ENCODE measurements at places on chromosomes 4 and X. TPM values are rescaled to one million over a fixed set of nuclear protein-coding genes. Genes with fewer than 3 reads are reported as not detected.
A peak's percentile ranks its signal among the peaks of the same experiment; 100 is the strongest.

Gene MAD2L1
- 51.6 TPM for polyA plus RNA-seq

GRCh38 chrX:97315939-97316338 lies 432.2 kb downstream of the RPA4 start:
- DNase-seq, result no peak

Gene EVC
- 5.5 TPM for polyA plus RNA-seq

Gene TKTL1
- polyA plus RNA-seq, result not detected

Gene MMAA
- polyA plus RNA-seq, result 3.9 TPM

GRCh38 chrX:34270434-34270833 lies 138.3 kb upstream of the FAM47A start:
- DNase-seq, result no peak

Gene ERAS
- polyA plus RNA-seq, result not detected

DNA sequence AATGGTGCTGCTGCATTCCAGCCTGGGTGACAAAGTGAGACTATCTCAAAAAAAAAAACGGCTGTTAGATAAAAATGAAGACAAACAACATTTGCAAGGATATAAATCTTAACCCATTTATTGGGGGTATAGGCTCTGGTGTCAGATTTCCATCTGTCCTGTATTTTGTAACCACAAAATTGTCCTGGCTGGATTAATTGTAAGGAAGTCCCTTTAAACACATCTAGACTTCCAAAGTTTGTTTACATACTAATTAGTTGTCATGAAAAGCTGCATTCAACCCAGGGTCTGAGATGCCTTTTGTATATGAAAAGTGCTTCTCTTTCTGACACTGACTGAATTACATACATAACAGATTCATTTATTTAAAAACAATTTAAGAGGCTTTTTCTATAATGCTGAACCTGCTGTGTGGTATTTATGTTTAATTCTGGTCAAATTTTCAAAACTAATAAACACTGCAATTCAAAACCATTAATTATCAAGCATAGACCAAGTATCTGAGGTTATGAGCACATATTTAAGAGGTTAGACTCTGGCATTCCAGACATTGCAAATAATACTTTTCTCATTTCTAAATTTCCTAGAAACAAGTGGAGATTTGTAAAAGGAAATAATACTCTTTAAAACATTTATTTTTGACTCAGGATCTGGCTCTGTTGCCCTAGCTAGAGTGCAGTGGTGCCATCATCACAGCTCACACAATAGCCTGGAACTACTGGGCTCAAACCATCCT lies 17.5 kb upstream of the UGDH start:
- no peak for DNase-seq

DNA sequence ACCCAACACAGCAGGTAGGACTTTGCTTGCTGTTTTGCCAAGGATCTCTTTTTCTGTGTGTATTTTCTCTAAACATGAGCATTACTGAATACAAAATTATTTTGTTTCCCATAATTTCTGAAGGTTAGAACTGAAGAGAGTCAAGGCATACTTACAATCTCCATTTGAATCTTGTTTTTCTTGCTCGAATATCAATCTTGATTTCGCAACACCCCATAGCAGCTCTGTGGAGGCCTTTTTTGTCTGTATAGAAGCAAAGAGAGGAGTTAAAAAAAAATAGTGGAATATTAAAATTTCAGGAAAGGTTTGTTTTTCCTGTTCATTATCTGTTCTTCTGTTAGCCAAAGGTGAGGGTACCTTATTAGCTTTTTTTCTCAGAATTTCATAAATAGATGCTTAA lies 92.9 kb downstream of the TNIP2 start:
- no peak for DNase-seq

- peak; percentile 28 for DNase-seq
These were observed 93.3 kb downstream of the YIPF7 start for GRCh38 chr4:44558031-44558605.

Gene RHOXF2
- not detected for polyA plus RNA-seq

Gene NXF2B
- polyA plus RNA-seq, result not detected

Gene BEX5
- polyA plus RNA-seq, result 1.1 TPM

GRCh38 chrX:150700107-150700506 lies 6.9 kb downstream of the MTMR1 start:
- no peak for DNase-seq

Gene STPG2
- polyA plus RNA-seq, result not detected

Gene CNKSR2
- polyA plus RNA-seq, result 0.16 TPM

DNA sequence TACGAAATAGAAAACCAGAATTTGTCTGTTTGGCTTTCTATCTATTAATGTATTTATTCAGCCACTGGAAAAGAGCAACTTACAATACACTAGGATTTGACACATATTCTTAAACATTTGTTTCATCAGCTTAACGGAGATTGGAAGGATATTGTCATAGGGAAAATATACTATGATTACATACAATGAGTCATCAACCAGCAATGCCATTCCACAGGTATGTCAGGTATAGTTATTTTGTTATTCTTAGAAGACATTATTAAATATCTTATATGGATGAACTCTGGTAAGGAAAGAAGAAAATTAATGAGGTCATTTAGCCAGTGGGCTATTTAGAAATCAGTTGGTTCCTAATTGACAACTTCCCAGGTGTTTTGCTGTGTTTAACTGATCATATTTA lies 926.6 kb downstream of the STIM2 start:
- DNase-seq, result peak; percentile 68

Gene ZNF711
- polyA plus RNA-seq, result 0.65 TPM

DNA sequence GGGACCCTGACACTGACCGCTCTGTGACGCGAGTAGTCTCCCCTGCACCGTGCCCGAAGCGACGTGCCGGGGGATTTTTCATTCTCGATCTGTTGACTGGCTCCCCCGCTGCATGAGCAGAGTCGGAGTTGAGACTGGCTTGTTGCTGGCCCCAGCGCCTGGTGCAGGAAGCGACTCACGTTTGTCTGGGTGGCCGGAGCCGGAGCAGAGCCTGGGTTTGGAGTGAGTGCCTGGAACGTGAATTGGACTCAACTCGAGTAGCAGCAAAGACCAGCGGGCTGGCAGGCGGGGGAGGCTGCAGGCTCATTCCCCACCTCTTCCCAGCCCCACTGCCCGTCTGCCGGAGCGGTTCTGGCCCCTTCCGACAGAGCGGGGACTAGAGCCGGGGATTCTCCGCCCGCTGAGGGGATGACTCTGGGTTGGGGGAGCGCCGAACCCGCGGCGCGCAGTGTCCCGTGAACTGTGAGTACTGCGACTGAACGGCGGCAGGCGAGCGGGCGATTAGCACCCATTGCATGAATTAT lies 554 bp downstream of the PCDH7 start:
- DNase-seq, result peak; percentile 64

DNA sequence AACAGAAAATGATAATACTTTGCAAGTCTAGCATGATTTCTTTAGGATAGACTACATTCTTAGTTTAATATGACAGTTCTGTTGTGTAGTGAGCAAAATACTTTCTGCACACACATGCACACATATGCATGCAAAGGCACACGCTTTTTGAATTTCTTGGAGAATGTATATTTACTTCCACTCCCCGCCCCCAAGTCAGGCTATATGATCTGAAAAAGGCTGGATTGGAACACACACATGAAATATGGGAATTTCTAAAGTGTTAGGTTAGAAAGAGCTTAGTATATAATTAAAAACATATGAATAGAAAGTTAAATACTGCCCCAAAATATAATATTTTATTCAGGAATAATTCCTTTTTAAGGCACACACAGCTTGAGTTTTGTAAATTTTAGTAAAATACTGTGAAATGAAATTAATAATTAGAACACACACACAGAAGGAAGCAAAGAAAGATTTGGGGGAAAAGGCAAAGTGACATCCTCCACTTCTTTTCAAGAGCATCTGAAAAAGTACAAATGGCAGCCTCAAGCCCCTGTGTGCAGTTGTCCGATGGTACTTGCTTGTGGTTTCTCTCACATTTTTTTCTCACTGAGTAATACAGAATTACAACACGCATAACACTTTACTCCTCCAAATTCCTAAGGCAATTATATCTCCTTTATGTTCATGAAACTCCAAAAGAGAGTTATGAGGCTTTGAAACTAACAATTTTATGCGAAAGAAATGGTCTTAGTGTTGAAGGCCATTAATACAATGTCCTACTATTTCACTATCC lies 228.9 kb upstream of the ETNPPL start:
- DNase-seq, result peak; percentile 53

Gene DMRTC1B
- not detected for polyA plus RNA-seq

Gene SHROOM2
- 3.2 TPM for polyA plus RNA-seq

- DNase-seq, result no peak
These were observed 26.9 kb downstream of the AFF1 start for GRCh38 chr4:86961605-86962295.

Gene TMPRSS11A
- not detected for polyA plus RNA-seq

DNA sequence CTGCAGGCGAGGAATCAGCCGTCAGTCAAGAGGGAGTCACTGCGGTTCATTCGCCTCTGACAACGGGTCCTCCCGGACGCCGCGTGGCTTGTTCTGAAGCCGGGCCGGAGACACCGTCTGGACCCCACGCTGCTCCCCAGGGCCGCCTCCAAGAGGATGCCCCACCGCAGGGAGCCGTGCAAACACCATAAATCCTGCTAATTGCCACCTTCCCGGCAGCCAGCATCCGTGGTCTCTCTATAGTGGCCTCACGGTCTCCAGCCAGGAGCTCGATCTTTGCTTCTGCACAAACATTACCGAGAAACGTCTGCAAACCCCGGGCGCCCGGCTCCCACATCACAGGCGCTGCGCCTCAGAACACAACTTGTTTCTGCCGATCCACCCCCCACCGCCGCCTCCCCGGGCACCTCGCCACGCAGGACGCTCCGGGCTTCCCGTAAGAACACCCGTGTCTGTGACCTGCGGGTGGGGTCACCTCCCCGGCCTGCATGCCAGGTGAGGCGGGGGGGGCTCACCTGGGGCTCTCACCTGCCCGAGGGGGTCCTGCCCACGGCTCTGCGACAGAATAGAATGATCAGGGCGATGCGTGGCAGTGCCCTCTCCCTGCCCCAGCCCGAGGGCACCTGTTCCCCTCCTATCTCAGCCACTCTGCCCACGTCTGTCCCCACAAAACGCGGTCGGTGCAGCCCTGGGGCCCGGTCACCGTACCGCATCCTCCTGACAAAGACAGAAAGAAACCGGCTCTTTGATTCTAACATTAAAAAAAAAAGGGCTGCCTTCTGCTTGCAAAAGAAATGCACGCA lies 32.4 kb upstream of the PPP2R3B start:
- no peak for DNase-seq

GRCh38 chr4:40856840-40857362 lies 107.1 kb downstream of the NSUN7 start:
- peak; percentile 5 for DNase-seq

DNA sequence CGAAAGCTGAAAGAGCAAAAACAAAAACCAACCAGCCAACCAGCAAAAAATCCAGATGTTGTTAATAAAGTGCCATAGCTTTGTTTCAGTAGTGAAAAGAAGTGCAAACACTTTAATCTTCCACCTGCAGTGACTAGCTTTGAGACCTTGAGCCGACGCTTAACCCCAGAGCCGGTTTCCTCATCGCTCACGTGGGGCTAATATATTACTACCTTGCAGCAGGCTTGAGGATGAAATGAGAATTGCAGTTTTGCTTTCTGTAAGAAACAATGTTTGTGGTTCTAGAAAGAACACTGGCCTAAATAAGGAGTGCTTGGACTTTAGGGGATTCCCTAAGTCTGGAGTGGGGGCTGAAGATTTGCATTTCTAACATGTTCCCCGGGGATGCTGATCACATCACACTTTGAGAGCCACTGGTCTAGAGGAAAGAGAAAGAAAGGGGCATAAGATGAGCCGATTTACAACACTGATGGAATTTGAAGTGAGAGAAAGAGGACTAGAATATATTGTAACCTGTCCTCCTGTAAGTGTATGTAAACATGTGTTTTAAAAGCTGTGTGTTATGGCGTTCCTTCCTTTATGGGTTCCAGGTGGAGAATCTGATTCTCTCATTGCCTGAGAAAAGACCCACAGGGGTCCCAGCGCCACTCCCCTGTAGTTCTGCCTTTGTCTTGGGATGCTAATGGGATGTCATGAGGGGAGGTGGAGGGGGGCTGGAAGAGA lies 1.4 kb downstream of the FGF2 start:
- peak; percentile 32 for DNase-seq

Gene ELOVL6
- polyA plus RNA-seq, result 31.4 TPM

DNA sequence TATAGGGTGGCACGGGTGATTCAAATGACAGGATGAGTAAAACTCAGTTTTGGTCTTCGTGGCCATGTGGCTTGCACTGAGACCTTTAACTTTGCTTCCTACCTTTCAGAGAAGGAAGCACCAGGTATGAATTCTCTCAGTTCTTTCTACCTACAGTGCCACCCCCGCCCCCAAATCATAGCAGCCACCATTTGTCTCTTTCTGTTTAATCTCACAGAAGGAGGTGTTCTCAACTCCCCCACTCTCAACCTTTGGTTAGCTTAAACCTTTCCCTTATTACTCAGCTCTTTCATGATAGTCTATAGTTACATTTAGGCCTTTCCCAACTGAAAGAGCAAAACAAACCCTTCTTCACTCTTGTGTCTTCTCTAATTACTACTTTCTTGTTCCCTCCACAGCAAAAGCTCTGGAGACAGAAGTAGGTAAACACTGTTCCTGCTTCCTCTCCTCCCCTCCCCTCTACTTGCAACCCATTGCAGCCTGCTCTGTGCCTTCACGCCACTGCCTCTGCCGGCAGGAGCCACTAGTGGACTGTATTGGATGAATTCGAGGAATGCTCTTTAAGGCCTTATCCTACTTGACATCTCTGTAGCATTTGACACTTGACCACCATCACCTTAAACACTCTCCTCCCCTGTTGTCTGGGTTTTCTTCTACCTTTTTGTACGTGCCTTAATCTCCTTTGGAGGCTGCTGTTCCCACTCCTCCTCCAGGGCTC lies 123.7 kb downstream of the AFF1 start:
- peak; percentile 47 for DNase-seq

Gene CFI
- polyA plus RNA-seq, result not detected

- DNase-seq, result no peak
These were observed 127.2 kb downstream of the FBXW7 start for GRCh38 chr4:152408514-152409327.

GRCh38 chrX:109632906-109633504 lies 8.0 kb upstream of the KCNE5 start:
- DNase-seq, result no peak

DNA sequence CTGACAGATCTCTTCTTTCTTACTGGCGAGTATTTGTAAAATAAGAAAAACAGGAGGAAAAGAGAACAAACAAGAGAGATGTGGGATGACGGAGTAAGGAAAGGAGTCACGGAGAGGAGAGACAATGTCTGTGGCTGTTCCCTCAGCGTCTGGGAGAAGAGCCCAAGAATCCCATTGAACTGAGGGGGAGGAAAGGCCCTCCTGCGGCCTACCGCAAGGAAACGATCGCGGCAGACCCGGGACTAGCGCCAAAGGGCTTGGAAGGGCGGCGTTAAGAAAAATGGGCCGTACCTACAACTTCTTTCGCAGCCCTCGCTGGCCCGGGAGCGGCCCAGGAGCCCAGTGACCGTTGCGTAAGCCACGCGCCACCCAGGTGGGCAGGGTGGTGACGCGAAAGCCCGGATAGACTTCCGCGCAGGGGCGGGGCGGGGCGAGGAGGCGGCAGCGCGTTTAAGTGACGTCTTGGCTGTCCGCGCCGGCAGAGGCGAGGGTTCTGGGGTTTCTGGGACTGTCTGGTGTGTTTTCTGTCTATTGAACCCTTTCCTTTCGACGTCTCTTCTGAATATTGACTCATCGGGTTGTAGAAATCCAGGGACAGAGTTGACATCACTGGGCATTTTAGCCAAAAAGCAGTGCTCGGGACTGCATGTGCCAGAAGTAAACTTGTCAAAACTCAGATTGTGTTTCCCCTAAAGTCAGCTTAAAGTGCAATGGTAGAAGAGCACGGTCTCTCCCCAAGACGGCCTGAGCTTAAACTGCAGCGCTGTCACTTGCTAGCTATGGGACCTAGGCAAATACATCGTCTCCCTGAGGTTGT lies at the start of gene SLC9B1:
SLC9B1 (minus strand) TSS at position 398 of the 817 bp plus-strand sequence. CDS start 27,994 bp downstream, outside the sequence.
- DNase-seq, result peak; percentile 86

GRCh38 chr4:17701138-17701839 lies 80.1 kb downstream of the FAM184B start:
- DNase-seq, result no peak

Gene PTCHD1
- polyA plus RNA-seq, result not detected

Gene QDPR
- 45.0 TPM for polyA plus RNA-seq

Gene RPL34
- 2,530 TPM for polyA plus RNA-seq

Data from foreskin keratinocyte (primary cell).